DND-41 (cell line): ENCODE measurements at places on chromosomes 6 and 20.
A peak's percentile ranks its signal among the peaks of the same experiment; 100 is the strongest.

DNA sequence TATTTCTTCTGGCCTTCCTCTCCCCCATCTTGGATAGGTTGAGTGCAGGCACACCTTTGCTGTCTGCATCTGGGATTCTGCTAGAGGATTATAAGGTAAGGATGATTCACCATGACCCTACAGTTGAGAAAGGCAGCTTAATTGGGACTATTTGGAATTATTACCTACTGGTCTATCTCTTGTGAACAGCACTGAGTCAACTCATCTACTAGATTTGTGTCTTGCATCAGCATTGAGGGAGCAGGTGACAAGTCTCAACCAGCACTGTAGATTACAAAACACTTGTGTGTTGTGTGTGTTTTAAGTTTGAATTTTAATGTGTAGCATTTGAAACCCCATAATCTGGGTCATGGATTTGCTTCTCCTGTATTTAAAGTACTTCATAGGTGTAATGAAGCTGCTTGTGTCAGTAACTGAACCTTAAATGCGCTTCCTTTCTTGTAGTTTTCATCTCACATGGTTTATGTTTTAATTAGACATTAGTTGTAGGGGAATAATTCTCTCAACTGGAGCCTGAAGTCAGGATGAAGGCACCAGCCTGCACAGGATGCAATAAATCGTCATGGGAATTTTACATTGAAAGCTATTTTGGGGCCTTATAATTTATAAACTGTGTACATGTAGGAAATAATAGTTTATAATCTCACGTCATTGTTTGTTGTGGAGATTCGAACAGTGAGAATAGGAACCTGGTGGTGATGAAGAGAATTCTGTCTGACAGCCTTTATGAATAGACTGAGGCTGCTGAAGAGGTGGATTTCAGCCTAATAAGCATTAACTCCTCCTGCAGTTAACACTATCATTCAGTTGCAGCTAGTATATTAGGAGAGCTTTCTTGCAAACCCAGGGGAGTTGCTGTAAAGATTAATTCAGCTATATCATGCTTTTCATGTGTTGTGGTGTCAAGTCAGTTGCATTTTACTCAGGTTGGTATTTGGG is 125.1 kb downstream of the JARID2 start:
- no peak for DNase-seq

DNA sequence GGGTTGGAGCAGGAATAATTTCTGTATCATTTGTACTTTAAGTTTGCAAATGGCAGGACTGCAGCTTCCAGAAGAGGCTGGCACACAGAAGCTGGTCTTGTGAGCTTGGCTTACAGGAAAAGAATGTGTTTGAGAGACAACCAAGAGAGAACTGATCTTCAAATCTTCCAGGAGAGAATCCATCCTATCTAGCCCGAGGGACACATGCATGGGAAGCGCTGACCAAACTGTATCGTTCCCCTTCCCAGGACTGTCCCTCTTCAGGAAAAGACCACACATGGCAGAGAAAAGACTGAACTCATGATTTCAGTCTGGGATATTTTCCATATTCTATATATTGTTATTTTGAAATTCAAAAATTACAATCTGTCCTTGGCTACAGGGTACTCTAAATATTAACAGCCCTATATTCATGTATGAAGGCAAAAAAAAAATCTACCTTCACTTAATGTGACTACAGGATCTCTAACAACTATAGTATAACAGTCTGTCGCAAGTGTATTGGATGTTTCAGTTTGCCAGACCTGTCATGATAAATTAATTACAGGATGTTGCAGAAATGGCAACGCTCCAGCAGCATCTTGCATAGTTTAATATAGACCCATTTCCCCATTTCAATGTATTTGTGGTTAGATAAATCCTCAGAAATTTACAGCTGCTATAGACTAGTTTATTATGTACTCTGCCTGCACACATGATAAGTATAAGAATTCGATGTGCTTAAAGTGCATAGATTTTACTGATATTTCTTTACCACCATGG is 99.4 kb downstream of the MYB start:
- peak; percentile 64 for DNase-seq

DNA sequence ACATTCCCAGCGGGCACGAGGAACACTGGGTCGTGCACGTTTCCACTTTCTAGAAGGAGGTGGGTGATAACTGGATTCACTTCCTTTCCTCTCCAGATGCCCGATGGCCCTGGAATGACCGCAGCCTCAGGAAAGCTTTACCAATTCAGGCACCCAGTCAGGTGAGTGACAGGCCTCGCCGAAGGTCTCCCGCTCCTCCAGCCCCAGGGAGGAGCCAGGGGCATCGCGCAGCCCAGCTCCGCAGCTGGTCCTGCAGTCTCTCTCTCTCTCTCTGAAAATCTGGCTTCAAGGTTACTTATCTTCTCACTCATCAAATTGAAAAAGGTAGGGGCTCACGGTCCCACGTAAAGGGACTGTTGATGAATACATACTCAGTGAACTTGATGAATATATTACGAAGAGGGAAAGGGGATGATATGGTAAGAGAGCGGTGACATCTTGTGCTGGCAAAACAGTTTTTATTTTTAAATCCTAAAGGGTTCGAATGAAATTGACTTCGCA is 891 bp downstream of the RIPPLY2 start:
- no peak for DNase-seq

DNA sequence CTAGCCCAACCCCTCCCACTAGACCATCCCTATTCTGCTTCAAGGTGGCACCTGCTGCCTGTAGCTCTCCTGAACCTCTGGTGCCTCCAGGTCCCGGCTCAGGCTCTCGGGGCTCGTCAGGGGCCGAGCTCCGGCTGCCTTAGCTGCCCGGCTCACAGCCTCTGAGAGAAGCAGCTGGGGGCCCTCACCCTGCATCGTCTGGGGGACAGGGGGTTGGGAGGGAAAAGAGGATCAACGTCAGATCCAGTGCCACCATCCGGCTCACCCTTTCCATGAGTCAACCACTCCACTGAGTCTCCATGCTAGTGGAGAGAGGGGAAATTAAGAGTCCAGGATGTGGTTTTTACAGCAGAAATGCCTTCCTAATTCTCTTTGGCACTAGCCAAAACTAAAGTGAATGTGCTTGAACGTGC is 13.0 kb downstream of the BAG6 start:
- no peak for DNase-seq

DNA sequence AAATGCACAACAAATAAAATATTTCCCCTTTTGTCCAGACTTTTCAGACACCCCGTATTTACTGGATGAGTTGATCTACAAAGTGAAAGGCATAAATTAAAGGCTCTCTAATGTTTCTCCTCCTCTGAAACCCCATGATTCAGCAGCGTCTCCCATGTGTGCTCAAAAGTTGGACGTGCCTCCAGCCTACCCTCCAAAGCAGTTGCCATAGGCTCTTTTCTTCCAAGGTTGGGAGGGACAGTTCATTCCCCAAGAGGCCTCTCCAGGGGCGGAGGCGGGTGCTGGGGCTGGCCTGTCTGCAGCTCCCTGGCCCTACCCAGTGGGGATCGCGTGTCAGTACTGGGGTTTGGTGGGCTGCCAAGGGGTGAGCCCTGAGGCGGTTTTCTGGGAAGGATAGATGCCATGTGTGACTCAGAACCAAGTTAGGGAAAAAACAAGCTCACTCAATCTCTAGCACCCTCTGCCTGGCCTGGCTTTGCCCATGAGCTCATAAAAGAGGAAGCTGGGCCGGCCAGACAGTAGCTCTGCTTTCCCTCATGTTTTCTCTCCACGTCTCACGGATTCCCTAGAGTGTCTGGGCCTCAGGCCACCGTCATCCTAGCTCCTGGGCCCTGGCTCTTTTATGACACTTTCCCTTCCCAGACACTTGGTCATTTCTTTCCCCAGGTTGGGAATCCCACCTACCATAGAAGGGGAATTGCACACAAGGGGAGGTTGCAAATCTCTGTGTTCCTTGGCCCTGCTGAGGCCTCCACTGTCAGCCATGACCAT is 8.0 kb upstream of the IER3 start:
- no peak for DNase-seq

- DNase-seq = no peak
Observed at GRCh38 chr6:25417046-25417605, 138.0 kb downstream of the CARMIL1 start.

GRCh38 chr20:25117990-25118389 is 36.0 kb upstream of the VSX1 start:
- DNase-seq = no peak

GRCh38 chr6:51360287-51360686 is 541.6 kb downstream of the TFAP2B start:
- DNase-seq = no peak

GRCh38 chr6:254016-254415 is 38.3 kb upstream of the DUSP22 start:
- DNase-seq = no peak

DNA sequence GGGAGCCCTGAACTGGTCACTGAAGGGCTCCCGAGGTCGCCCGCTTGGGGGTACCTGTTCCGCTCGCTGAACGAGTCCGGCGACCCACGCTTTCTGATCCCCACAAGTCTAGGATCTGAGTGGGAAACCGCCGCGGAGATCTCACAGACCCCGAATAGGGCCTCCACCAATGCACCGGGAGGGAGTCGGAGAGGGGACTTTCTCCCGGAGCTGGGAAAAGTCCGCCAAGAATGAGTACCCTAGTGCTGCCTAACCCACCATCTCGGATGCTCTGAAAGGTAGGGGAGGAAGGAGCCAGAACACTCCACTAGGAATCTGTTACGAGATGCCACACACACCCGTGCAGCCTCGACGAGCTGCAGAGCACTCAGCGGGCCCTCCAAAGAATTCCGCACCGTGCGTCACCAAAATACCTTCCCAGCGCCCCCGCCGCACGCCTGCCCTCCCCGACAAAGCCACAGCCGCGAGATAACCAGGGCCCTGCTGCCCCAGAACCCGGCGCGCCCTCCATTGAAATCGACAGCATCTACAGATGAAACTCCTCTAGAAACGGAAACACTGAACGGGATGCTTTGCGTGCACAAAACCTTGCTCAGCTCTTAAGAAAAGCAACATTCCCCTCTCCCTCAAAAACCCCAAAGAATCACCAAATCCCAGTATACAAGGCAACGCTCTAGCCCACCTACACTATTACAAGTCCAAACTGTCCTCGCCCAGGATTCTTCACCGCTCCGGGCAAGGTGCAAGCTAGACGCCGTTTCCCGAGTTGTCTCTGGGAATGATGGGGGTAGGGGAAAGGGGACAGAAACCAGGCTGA is 686 bp downstream of the COL12A1 start:
- DNase-seq = no peak

DNA sequence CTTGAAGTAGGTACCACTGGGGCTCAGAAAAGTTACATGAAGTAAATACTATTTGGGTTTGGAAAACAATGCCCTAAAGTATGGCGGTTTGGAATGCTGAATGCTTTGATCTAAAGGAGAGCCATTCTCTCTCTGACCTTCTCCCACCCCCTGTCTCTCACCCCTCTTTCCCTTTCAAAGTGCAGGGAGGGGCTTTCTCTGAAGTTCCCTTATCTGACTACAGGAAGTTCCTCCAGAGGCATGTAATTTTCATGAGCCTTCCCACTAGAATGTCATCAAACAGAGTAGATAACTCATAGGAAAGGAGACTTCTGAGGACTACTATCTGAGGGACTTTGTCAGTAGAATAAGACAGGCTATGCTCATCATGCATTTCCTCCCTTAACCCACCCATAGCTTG is 216.7 kb upstream of the PCSK2 start:
- no peak for DNase-seq

DNA sequence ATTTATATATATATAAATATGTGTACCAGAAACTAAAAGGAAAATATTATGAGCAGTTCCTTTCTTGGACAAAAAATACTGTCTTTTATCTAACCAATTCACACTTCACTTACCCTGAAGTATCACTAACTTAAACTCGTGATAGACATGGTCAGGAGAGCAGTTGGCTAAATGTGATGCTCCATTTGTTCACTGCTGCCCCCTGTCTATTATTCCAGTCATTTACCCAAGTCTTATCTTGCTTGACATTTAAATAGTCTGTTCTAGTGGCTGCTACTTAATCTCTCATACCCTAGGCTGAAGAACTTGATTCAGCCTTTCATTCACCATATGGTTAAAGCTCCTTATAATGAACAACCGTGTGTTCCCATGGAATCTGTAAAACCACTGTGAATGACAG is 789.6 kb upstream of the EYS start:
- no peak for DNase-seq

DNA sequence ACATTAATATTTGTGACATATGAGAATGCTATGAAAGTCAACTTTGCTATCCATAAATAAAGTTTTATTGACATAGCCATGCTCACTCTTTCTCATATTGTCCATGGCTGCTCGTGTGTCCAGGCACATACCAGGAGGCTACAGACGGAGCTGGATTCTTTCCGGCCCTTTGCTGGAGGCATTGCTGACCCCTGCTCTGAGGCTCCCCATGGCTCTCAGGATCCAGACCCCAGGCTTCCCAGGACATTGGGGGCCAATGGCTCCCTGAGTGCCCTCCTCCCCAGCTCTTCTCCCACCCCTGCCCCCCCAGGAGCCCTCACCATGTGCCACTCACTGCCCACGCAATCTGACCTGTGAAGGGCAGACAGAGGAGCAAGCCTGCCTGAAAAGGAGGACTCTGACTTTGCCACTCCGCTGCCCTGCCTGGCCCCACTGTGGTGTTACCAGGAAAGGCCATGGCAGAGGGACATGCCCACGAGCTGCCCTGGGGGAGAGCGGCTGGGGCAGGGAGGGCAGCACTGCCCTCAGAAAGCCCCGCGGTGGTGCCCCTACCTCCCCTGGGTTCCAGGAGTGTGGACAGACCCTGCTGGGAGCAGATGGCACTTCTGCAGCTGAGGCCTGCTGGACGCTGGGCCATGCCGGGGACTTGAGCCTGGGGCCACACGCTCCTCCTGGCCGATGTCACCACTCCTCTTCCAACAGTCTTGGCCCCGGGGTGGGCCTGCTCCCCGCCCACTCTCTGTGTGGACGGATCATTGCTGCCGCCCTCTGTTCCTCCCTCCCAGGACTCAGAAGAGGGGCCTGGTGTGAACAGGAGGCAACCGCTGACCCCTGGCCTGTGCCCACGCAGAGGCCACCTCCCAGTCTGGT is 97.8 kb upstream of the BHLHE23 start:
- DNase-seq = no peak

GRCh38 chr6:169232507-169232931 is 21.1 kb downstream of the THBS2 start:
- no peak for DNase-seq

DNA sequence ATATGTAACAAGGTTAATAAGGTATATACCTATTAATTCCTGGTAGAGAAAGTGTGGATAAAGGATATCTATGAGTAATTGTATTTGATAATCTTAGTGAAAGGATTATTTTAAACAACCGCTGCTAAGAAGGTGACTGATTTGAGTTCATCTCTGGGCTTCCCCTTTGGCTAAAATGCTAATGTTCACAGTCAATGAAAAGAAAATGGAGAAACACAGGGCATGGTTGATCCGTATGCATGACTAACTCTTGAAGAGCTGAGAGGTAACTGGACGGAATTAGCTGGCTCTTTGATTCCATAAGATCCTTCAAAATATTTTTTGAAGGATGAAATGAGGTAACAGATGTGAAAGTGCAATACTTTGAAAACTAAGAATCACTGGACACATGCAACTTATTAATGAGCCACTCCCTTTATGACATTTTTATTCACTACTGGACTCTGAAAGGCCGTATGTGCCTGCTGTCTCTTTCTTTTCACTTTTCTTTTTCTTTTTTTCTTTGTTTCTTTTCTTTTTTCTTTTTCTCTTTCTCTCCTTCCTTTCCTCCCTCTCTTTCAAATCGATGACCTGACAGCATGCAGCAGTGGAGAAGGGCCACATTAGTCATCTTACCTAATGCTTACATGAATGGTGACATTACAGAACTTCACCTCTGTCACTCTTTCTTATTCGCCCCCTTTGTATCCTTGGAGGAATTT is 464.6 kb downstream of the CDKAL1 start:
- DNase-seq = no peak
